ENCODE measurements at places on chromosomes 5 and 9. TPM values are rescaled to one million over a fixed set of nuclear protein-coding genes. Genes with fewer than 3 reads are reported as not detected.

PTGDS gene
- total RNA-seq: not detected

PCDH1 gene
- total RNA-seq: 48.4 TPM

DNA sequence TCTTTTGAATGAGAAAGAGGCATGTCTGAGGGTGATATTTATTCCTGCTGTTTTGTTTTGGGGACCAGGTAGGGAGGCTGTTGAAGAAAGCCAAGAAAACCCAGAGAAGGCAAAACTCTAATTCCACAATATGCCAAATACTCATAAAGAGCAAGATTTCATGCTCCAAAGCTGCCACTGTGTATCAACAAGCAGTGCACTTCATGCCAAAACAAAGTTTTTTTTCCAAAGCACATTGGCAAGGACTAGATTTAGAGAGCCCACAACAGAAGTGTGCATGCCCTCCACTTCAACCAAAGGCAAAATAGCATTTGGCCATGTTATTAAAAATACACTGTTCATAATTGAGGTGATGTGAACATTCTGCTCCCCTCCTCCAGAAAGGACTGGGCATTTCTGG lies 229.9 kb downstream of the EBF1 start:
- DNase-seq: no peak

GRCh38 chr9:79694676-79695400 lies 123.1 kb downstream of the TLE4 start:
- peak; percentile 81 for DNase-seq

- no peak for DNase-seq
Observed at GRCh38 chr5:168851902-168852321, 272.7 kb upstream of the PANK3 start.
